ENCODE measurements at places on chromosomes 2 and 18.

GRCh38 chr2:67923696-67924095 is 139.1 kb downstream of the C1D start:
- DNase-seq, result no peak

DNA sequence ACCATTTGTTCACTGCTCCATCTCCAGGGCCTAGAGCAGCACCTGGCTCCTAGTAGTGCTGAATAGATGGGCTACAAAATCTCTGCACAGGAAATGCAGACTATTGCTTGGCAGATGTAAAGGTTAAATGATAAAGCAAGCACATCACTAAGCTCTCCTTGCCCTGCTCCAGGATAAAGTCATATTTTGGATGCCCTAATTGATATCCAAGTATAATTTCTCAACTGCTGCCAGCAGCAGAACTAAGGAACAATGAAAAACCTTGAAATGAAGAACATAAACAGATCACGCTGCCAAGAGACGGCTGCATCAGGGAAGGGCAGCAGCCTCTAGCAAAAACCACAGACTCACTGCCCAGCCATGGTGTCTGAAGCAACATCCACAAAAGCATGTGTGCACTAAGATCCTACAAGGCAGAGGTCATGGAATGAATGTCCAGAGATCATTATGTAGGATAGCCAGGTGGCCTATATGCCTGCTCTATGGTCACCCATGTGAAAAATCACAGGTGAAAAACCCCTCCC is 134.7 kb downstream of the TMEM163 start:
- no peak for DNase-seq

GRCh38 chr2:201436141-201436540 is 15.1 kb downstream of the TRAK2 start:
- no peak for DNase-seq

GRCh38 chr2:218293715-218294429 is 1.6 kb upstream of the TMBIM1 start:
- DNase-seq, result no peak

DNA sequence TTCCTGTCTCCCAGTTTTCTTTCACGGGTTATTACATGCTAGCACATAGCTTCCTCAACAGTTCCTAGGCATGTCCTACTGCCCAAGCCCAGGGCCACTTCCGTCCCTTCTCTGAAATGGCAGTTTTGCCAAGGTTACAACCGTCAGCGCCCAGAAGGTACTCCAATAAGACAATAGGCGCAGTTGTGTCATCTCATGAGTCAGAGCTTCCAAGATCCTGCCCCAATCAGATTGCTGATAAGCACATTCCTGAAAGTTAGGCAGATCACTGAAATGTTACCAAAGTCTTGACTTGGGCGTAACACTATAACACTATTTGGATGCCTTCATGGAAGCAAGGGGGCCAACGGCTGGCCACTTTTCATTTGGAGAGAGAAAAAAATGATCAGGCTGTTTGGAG is 34.2 kb downstream of the GKN2 start:
- no peak for DNase-seq

- no peak for DNase-seq
Measured at GRCh38 chr2:59920961-59921360, 632.5 kb downstream of the BCL11A start.

DNA sequence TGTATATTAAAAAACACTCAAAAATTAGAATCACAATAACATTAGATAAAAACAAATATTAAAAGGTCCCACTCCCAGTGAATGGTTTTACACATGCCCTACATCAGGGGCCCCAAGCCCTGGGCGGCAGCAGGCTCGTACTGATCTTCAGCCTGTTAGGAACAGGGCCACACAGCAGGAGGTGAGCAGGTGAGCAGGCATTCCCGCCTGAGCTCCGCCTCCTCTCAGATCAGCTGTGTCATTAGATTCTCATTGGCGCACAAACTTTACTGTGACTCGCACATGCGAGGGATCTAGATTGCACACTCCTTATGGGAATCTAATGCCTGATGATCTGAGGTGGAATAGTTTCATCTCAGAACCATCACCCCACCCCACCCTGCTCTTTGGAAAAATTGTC is 74.2 kb downstream of the MBD2 start:
- DNase-seq, result no peak

DNA sequence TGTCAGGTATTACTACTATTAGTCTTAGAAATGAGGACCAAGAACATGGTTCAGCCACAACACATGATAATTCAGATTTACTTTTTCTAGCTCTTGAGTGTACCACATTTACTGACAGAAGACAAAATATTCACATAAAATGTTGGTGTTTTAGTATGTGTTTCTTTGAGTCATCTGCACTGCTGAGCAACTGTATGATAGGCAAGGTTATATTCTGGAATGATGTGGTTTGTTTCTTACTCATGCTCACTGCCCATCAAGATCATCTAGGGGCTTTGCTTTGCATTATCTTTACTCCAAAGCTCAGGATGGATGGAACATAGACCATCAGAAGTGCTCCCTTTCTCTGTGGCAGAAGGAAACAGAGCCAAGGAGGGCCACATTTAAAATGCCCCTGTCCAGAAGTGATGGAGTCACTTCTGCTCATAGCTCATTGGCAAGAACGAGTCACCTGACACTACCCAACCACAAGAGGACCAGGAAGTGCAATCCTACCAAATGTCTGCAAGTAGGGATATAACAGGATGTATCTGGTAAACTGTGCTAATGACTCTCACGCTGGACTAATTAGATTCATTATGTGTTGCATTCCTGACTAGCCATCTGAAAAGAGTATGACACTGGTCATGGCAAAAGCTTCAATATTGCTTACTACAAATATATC is 81.5 kb downstream of the DIS3L2 start:
- DNase-seq, result no peak

GRCh38 chr2:2306878-2307277 is 24.2 kb downstream of the MYT1L start:
- no peak for DNase-seq

- no peak for DNase-seq
Measured at GRCh38 chr2:69774984-69775982, 33.3 kb downstream of the ANXA4 start.

DNA sequence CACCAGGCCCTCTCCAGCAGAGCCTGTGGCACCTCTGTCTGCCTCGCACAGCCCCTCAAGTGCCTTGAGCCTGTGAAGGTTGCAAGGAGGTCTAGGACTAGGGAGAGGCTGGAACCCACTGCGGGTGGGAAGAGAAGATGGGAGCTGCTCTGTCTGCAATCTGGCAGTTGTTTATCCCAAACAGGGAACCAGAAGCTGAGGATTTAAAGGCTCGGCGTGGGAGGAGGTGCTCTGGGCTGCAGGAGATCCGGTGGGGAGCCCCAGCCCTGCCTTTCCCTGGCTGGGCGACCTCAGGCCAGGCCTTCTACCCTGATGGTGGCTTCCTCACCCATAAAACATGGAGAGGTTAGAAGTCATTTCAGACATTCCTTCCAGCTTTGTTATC is 174.1 kb downstream of the SMAD7 start:
- no peak for DNase-seq

DNA sequence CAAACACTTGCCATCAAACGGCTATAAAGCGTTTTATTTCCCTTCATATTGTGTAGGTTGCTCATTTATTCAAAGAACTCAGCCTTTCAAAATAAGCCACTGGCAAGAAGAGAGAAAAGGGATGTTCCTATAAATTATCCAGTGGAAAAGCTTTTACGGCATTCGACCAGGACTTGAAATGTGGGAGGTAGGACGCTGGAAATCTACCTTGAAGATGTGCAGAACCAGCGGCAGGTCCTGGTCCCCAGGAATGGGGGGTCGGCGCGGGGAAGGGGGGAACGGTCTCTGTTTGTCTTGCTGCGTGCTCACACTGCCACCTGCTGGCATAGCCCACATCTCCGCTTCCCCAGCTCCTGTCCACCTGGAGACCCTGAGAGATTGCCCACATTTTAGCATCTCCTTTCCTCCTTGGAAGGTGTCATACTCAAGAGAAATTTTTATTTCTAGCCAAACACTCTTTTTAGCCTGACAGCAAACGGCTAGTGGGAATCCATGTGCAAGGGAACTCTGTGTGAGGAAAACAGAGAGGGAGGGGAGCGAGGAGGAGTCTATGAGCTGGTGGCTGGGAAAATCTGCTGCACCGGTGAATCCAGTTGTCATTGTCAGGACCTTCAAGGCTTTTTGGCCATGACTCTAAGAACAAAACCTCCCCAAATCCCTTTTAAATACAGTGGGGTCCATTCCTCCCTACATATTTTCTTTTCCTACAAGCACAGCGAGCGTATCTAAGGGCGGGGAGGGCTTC is 349.0 kb upstream of the PKDCC start:
- DNase-seq, result peak; percentile 48

- no peak for DNase-seq
Measured at GRCh38 chr18:36635414-36636096, 193.2 kb downstream of the TPGS2 start.

DNA sequence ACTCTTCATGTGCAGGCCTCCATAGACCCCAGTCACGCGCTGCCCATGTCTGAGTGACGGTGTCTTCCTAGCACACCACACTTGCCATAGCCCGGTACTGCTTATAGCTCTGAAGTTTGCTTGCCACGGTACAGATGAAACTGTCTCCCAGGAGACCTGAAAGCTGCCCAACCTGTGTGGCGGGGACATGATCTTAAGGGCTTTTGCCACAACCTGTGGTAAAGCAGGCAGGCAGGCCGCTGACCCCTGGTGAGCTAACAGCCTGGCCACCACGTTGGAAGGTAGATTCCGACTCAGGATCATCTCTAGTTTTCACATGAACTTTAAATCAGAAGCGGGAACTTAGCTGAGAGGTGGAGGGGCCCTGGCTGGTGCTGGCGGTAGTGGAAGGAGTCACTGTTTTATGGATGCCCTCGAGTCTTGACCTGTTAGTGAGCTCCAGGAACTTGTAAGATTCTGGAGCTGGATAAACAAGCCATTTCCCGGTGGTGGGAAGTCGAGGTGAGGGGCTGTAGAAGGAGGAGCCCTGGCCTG is 153.3 kb downstream of the ZNF236 start:
- DNase-seq, result no peak

All from iPS DF 6.9 (cell line).